Activated T-helper 17 cell treated with anti-CD3 and anti-CD28 coated beads, Interleukin-2, amount 50 U/mL, for 72 hours (primary cell): ENCODE measurements at places on chromosomes 3 and 15.

- ATAC-seq = peak; percentile 69
Measured at GRCh38 chr3:32865383-32865782, 47.6 kb downstream of the TRIM71 start.

DNA sequence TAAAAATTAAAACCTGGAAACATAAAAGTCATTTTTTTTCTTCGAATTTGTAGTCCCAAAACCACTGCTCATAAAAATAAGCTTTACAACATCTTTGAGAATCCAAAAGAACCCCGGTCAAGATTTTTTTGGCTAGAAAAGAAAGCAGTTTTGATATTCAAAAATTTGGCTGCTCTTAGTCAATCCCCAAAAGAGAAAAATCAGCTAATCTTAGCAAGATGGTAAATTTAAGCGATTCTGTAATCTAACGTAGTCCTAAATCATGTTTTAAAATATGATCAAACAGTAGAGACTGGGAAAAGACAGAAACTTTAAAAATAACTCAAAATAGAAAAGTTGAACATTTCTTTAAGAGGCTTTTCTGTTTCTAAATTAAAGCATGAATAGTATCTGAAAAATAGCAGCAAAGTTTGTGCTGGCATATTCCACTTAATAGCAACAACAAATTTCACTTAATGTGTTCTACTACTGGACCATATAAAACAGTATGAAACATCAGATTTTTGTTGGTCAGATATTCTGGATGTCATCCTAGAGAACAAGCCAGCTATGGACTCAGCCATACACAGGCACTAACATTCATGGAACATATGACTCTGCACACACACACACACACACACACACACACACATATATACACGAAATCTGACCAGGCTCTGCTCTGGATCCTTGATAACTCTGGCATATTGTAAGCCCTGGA is 19.1 kb upstream of the NR2F2 start:
- no peak for ATAC-seq

GRCh38 chr15:36632226-36632625 is 52.8 kb downstream of the CDIN1 start:
- ATAC-seq = no peak

DNA sequence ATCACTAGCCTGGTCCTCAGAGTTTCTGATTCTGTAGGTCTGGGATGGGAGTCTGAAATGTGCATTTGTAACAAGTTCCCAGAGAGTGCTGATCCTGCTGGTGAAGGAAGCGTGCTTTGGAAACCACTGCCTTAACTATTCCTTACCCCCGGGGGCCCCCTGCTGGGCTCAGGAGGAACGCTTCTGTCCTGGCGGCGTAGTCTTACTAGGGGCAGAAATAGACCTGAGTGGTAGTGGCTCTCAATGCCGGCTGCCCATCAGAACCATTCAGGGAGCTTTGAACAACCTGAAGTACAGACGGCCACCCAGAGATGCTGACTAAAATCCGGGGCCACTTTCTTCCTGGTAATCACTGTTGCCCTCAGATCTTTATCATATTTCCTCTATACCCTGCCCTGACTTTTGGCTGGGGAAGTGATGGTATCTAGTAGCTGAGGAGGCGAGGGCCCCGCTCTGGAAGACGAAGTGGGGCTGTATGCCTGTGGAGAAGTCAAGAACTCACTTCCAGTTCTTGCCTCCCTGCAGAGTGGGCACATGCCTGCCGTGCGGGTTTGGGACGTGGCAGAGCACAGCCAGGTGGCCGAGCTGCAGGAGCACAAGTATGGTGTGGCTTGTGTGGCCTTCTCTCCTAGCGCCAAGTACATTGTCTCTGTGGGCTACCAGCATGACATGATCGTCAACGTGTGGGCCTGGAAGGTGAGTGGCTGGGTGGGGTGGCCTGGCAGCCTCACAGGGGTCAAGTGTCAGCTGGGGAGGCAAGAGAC is 16.3 kb upstream of the JMJD7 start:
- ATAC-seq = peak; percentile 91

GRCh38 chr3:151314593-151314992 is 2.0 kb downstream of the GPR87 start:
- no peak for ATAC-seq

DNA sequence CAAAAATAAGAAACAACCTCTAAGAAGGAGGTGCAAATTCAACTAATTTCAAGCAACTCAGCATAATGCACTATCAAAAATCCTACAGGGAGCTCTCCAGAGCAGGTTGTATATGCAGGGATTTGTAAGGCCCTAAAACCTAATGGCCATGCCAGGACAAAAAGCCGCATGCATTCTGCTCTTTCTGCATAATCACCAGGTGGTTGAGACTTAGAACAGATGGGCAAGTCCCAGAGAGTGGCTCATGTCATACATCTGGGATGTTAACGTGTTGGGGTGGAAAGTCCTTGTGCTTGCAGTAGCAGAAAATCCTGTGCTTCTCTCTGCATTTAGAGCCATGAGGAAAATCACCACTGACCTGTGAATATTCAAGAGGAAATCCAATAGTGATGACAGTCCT is 1002.9 kb downstream of the AGBL1 start:
- ATAC-seq = no peak
